ENCODE measurements at places on chromosomes 6 and 20.

- no peak for DNase-seq
Measured at GRCh38 chr6:167472880-167473279, 148.0 kb downstream of the TTLL2 start.

GRCh38 chr6:150142670-150143515 is at the start of gene PPP1R14C:
Gene PPP1R14C, plus strand, starts transcription at chr6:150143044. Its CDS starts 149 bp downstream, at chr6:150143193.
- no peak for DNase-seq

DNA sequence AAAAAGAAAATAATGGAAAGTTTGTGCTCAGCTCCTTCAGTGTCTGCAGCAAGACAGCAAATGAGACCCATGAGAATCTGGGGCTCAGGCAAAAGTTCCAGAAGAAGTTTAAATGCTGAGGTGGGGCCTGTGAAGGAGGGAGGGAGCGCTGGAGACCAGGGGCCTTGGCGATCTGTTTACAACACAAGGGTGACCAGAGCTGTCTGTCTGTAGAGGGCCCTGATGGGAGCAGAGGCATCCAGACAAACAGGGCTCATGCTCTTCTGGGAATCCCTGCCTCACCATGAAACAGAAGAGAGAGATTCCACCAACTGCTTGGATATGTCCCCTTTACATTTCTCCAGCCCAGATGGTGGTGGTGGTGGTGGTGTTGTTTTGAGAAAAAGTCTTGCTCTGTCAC is 79.3 kb upstream of the SHLD1 start:
- no peak for DNase-seq

DNA sequence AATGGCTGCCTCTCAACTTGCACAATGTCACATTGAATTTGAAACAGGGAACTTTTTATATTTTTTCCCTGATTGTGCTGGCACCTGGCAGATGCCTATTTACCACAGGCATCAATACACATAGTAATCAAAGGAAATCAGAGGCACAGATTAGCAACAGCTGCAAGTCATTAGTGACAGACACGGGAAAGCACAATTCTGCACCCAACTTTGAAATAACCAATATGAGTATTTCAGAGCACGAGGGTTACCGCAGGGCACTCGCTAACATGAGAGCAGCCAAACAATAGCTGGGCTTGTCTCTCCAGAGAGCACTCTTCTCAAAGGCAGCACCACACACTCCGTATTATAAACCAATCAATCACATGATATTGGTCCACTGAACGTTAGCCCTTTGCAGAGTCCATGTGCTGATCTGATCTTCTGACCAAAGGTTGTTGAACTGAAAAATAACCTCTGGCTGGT is 149.5 kb downstream of the RNF144B start:
- DNase-seq = no peak

DNA sequence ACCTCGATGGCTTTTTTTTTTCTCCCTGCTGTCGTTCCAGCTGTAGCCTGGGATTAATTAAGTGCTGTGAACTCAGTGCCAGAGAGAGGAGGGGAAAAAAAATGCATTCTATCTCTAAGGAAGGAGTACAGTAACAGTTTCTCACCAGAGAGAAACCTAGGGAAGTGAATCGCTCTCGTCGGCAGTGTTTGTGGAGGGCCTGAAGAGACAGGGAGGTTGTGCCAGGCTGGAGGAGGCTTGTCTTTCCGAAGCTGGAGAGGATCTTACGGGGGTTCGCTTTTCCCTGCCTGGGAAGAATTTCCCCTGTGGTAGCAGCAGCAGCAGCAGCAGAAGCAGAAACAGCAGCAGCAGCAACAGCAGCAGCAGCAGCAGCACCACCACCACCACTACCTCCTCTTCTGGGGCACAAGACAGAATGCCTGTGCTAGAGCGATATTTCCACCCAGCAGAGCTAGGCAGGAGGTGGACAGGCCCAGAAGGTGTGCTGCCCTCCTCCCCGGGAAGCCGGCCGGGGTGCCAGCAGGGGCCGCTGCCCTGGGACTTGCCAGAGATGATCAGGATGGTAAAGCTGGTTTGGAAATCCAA is 186.5 kb downstream of the PDE7B start:
- no peak for DNase-seq

DNA sequence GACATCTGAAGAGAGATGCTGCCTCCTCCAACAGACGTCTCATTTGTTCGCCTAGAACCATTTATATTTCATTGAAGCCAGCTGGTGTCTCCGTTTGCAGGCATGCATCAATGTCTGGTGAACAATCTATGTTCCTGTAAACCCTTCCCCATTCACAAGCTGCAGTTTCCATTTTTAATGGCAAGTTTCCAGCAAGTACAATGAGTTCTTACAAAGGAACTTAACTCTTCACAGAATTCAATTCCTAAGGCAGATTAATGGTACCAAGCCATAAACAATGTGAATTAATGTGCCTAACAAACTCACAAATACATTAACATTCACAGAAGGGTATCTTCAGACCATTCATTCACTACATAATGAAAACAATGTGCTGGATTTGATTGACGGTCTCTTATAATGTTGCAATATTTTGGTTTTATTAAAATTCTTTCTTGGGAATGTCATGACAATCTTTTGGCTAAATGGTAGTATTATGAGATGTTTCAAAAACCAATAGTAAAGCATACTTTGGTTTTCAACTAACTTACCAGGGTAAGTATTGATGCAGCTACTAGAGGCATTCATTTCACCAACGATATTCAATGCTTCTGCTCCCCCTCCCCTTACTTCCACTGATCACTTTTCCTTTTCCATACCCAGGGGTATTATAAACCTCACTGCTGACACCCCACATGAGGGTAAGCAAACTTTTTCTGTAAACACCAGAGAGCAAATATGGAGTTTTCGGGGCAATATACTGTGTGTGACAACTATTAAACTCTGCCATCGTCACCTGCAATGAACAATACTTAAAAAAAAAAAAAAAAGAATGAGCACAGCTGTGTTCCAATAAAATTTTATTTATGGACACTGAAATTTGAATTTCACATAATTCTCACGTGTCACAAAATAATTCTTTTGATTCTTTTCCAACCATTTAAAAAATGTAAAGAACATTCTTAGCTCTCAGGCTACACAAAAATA is 4.2 kb downstream of the AKIRIN2 start:
- DNase-seq = no peak

DNA sequence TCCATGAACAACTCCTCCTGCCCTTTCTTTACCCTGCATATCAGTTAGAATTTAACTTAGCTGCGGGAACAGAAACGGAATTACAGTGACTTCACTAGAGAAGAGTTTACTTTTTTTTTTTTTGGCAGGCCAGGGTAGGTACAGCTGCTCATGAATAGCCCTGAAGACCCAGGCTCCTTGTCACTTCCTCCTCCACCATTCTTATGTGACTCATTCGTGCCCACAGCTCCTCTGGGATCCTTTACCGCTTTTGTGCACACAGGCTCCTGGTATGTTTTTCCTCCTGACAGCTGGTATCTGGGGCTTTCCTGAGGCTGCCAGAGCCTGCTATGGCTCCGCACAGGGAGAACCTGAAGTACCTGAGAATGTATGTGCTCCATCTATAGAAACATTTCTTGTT is 3.9 kb upstream of the KCNS1 start:
- no peak for DNase-seq

DNA sequence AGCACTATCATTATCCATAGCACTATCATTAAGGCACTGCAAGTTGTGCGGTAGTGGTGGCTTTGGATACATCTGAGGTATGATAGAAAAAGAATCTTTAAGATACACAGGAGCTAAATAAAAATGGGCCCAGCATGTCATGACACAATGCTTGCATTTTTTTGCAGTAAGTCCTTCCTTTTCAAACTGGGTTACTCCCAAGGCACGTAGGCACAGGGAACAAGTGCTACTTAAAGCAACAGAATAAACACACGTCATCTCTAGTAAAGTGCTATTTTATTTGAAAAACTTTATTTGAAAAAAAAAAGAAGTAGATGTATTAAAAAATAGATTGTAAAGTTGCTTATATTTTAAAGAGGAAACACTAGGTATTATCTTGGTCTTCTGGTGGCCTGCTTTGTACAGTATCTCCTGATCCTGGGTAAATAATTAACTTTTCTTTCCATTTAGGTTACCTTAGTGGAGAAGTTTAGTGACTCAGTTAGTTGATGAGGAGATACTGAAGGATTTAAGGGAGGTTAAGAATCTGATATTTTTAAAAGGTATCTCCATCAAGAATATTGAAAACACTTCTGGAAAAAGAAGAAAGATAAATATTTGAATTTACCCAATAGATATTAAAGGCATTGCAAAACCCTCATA is 129.6 kb downstream of the EDN1 start:
- no peak for DNase-seq

- no peak for DNase-seq
Measured at GRCh38 chr6:19557191-19557590, 280.0 kb upstream of the ID4 start.

DNA sequence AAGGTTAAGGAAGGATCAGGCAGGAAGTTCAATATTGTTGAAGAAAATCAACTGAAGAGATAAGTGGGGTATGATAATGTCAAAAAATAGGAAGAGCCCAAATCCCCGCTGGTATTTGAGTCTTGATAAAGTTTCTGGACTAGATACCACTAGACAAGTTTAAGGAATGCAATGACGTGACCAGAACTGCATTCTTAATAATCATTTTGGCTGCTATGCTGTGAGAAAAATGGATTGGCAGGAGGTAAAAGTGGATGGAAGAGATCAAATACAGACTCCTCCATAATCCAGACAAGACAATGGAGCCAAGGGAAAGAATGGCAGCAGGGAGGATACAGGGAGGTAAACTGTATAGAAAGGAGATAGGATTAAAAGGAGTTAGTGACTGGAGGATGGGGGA is 128.2 kb downstream of the COL12A1 start:
- no peak for DNase-seq

GRCh38 chr20:48180024-48180423 is 394.7 kb upstream of the SULF2 start:
- DNase-seq = no peak

DNA sequence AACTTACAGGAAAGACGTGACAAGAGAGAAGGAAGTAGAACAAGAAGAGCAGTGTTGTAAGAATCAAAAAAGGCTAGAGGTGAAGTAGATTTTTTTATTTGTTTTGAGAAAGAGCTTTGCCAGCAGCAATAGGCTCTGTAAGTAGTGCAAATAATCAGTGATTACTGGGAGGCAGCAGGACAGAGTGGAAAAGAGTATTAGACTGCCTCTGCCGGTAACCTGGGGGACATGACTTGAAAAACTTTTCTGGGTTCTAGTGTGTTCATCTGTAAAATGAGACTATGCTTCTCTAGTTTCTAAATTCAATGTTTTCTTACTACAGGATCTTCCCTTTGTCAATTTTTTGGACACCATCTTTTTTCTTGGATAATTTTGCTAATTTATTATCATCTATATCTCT is 5.8 kb upstream of the IRAK1BP1 start:
- DNase-seq = no peak

GRCh38 chr20:57620274-57620990 is at the start of gene ZBP1:
Gene ZBP1, minus strand, starts transcription at chr20:57620426. Its CDS starts 131 bp downstream, at chr20:57620295.
- peak; percentile 58 for DNase-seq

DNA sequence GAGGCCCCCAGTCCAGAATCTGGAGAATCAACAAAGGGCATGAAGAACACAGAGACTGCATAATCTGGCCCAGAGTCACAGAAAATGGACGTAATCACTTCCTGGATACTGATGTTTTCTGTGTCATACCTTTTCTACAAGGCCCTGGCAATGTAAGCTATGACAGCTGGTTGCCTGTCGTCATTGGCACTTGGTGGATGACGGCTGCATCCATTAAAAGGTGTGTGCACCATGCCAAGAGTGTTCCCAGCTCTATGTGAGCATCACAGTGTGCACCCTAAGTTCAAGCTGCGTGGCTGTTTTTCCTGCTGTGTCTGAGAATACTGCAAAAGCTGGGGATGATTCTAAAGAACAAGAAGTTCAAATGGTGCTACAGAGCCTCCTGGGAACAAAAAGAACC is 275.2 kb upstream of the CNR1 start:
- DNase-seq = no peak

DNA sequence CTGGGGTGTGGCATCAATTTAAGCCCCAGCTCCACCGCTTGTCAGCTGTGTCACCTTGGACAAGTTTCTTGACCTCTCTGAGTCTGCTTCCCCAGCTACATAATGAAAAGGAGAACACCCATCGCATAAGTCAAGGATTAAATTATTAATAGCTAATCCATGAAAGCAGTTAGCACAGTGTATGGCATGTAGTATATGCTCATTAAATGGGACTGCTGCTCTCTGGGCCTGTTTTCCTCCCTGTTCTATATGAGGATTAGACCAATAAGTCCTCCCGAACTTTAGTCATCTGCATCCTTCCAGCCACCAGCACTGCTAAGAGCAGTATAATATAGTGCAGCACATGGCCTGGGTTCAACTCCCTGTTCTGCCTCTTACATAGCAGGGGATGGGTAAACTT is 19.7 kb downstream of the ETV7 start:
- no peak for DNase-seq

DNA sequence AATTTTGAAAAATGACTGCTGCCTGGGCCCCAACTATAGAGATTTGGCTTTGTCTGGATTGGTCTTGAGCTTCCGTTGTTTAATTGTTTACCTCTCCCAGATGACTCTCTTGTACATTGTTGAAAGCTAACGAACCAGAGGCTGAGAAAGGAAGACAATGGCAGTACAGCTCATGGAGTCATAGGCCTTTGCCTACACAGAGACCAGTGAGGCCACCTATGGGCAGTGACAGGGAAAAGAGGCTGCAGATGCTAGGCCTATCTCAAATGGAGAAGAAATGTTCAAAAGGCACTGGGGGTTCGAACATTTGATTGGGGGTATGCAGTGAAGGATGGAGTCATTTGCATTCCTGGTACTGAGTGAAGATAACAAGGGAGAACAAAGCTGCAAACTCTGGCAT is 29.1 kb downstream of the OPN5 start:
- DNase-seq = no peak

GRCh38 chr20:39289831-39290230 is 327.7 kb downstream of the DHX35 start:
- no peak for DNase-seq

DNA sequence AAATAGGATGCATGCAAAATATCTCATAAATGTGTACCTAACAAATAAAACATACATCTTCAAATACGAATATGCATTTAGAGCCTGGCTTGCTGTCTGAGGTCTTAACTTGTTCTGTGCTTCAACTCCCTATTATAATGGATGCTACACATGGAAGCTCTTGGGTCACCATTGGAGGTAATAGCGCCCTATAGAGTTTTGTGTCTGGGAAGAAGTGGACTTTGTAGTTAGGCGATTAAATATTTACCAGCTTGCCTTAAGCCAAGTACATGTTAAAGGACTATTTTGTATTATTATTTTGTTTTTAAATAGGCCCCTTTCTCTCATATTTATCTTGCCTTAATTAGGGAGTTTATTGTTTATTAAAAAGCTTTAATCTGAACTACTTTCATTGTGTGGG is 107.4 kb downstream of the LAMA2 start:
- no peak for DNase-seq

DNA sequence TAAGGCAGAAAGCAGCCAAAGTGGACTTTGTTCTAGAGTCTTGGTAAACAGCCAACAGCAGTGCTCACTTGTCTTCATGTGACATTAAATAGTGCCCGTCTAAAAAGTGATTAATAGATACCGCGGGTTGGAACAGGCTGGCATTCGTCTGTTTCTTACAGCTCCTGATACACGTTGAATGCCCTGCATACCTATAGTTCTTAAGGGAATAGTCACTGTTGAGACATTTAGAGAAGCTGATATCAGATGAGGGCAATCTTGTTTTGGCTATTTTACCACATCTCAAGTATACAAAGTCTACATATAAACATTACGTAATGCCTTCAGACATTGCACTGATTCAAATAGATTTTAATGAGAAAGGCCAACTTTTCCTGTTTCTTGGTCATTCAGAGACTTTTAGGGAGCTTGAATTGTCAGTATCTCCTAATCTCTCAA is 374.9 kb upstream of the FLRT3 start:
- no peak for DNase-seq

All from tibial artery (tissue), 4 donors.